NCI-H1092 (cell line): ENCODE measurements at places on chromosomes 16 and 17.
A peak's percentile ranks its signal among the peaks of the same experiment; 100 is the strongest.

GRCh38 chr17:82050761-82051641, 610 bp downstream of the RFNG start:
- no peak for DNase-seq

DNA sequence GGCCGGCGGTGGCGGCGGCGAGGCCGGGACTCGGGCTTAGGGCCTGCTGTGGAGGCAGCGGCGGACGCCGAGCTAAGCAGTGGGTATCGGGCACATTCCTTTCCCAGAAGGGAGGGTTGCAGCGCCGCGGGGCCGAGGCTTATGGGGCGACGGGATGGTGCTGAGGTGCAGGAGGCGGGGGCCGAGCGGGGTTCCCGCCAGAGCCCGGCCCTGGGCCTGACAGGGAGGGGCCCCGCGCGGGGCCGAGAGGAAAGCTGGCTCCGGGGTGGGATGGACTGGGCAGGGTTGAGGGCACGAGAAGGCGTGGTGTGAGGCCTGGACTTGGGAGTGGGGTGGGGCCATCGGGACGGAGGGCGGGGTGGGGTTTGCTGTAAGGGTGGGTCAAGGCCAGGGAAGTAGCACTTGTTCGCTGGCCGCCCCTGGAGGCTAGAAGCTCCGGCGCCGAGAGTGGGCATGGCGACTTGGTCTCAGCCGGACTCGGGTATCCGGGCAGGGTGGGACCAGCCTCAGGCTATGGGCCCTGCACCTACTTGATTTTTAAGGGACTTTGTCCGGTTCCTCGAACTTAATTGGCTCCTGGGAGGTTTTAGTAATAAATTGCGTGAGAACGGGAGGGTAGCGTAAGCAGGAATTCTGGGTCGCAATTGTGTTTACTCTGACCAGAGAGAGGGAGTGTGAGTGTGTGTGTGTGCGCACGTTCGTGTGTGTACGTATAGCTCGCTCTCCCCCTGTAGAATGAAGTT, 396 bp downstream of the NFE2L1 start:
- peak; percentile 24 for DNase-seq

- no peak for DNase-seq
Observed at GRCh38 chr16:15790458-15790857, 66.4 kb downstream of the MYH11 start.

DNA sequence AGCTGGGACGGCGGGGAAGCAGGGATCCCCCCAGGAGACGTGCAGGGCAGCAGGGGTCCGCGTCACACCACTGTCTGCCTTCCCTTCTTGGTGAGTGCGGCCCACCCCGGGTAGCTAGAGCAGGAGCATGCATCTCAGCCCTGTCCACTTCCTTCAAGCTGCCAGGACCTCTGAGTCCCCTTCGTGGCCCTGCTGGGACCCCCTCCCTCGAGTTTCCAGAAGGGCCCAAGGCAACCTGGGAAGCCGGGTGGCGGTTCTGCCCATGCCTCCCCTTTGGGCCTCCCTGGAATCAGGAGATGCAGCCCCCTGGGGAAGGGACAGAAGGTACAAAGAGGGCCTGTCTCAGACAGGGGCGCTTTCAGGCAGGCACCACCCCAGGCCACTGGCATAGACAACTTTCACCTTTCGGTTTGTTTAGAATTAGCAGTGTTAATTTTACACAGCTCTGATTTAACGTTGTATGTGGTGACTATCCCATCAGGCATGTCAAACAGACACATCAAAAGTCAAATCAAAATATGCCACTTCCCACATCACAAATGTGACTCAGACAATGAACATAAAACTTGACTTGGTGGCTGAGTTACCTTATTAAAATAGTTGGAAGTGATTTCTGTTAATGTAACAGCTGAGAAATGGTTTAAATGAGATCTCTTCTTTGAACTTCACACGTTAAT, 94.5 kb upstream of the METRNL start:
- no peak for DNase-seq

- peak; percentile 95 for DNase-seq
Observed at GRCh38 chr17:52419229-52419641, 260.7 kb upstream of the CA10 start.

DNA sequence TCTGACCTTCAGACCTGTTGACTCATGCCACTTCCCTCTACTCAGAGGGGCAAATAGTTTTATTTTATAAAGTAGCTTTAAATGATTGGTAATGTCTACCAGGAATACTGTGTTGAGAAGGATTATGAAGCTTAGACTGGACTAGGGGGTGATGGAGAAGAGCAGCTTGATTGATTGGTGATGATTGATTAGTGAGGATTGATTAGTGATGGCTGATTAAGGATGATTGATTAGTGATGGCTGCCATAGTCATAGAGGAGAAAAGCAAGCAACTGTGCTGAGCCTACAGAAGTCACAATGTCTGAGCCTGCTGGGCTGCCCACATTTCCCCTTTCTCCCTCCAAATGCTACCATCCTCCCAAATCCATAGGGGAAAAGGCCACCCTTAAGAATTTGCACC, 206.8 kb upstream of the SALL1 start:
- no peak for DNase-seq

- DNase-seq: no peak
Observed at GRCh38 chr17:51913491-51914205, 244.9 kb downstream of the CA10 start.

DNA sequence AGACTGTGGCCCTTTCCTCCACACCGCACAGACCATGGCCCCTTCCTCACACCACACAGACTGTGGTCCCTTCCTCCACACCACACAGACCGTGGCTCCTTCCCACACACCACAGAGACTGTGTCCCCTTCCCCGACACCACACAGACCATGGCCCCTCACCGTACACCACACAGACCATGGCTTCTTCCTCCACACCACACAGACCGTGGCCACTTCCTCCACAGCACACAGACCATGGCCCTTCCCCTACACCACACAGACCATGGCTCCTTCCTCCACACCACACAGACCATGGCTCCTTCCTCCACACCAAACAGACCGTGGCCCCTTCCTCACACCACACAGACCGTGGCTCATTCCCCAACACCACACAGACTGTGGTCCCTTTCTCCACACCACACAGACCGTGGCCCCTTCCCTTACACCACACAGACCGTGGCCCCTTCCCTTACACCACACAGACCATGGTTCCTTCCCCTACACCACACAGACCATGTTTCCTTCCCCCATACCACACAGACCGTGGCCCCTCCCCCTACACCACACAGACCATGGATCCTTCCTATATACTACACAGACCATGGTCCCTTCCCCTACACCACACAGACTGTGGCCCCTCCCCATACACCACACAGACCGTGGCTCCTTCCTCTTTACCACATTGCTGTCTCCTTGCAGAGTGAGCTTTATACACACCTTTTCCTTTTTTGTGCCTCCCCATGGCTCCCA, 297.5 kb upstream of the FOXF1 start:
- DNase-seq: no peak

- DNase-seq: peak; percentile 17
Observed at GRCh38 chr16:83651871-83652270, 155.9 kb upstream of the HSBP1 start.

GRCh38 chr17:45305530-45306087, 11.2 kb downstream of the MAP3K14 start:
- no peak for DNase-seq

GRCh38 chr16:48681520-48681919, 71.5 kb upstream of the N4BP1 start:
- DNase-seq: no peak

DNA sequence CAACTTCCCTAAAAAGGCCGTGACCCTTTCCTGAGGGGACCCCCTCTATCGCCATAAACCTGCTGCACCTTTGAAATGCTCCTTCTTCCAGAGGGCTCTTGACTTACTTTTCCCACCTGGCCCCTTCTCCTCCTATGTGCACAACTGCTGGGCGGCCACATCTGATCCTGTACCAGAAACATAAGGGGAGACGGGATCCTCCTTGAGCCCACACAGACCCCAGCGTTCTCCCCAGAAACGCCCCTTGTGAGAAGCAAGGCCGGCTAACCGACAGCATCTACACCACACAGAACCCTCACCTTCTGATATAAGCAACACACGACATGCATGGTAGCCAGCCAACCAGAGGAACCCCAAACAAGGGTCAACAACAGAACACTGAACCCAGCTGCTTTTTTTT, 14.2 kb upstream of the MNT start:
- no peak for DNase-seq

DNA sequence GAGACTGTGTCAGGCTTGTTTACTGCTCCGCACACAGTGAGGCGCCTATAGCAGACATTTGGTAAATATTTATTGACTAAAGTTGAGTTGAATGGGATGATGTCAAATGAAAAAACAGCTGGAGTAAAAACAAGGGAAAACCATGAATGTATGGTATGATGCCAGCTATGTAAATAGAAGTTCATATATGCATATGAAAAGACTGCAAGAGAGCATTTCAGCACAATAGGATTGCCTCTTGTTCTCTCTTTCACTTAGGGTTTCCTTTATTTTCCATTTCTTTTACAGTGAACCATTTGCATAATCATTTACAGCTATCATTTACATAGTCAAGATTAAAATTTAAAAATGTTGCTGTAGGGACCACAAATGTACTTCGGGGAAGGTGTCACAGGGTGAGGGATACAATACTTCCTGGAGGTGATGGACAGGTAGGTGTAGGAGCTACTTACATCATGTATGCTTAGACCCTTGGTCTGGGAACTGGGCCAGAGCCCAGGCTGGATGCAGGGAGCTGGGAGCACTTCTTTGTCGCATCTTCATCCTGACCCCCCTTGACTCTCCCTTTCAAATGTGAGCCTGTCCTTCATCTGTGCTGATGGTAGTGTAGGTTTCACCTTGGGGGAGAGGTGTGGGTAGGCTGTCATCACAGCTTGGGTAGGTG, 113.3 kb downstream of the UTP18 start:
- DNase-seq: no peak

GRCh38 chr17:65131946-65132345, 5.2 kb upstream of the RGS9 start:
- no peak for DNase-seq

- DNase-seq: peak; percentile 36
Observed at GRCh38 chr16:27779641-27780164, 229.8 kb downstream of the KATNIP start.

GRCh38 chr16:26118575-26118974, 426.8 kb downstream of the HS3ST4 start:
- DNase-seq: no peak

GRCh38 chr17:47720196-47720595, 12.8 kb upstream of the TBX21 start:
- DNase-seq: no peak

- DNase-seq: no peak
Observed at GRCh38 chr17:15287538-15288267, 22.6 kb upstream of the PMP22 start.

- DNase-seq: no peak
Observed at GRCh38 chr16:81036751-81037350, 1.2 kb downstream of the ATMIN start.

GRCh38 chr16:87209808-87210512, 107.2 kb downstream of the C16orf95 start:
- DNase-seq: no peak

GRCh38 chr16:3732171-3732570, 14.8 kb upstream of the TRAP1 start:
- DNase-seq: no peak

DNA sequence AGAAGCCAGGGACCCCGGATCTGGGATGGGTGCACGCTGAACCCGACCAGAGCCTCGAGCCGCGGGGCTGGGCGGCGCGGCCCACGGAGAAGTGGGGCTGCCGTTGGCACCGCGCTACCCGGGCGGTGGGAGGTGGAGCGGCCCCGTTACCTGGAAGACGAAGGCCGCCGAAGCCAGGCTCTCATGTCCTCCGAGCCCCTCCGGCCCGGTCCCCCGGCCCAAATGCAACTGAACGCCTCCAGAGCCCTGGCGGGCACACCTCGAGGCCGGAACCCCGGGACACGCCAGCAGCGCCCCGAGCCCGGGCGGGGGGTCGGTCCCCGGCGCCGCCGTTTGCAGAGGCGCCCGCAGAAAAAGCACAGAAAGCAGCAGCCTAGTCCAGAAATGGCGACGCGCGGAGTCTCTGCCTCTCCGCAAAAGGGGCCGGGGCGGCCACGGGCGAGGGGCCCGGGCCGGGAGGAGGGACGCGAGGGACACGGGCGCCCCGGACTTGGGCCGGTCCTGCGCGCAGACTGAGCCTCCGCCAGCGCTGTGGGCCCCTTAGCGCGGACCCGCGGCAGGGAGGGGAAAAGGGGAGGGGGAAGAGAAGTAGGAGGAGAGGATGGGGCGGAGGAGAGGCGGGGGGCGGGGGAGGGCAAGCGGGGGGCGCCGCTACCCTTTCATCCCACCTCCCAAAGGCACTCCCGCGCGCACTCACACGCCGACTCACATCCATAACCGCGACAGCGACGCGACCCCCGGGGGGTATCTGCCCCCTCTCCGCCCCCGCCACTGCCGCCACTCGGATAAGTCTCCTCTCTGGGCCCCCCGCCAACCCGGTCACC, 1.4 kb downstream of the AXIN2 start:
- no peak for DNase-seq

GRCh38 chr17:74877592-74878548, 5.1 kb upstream of the FDXR start:
- no peak for DNase-seq

DNA sequence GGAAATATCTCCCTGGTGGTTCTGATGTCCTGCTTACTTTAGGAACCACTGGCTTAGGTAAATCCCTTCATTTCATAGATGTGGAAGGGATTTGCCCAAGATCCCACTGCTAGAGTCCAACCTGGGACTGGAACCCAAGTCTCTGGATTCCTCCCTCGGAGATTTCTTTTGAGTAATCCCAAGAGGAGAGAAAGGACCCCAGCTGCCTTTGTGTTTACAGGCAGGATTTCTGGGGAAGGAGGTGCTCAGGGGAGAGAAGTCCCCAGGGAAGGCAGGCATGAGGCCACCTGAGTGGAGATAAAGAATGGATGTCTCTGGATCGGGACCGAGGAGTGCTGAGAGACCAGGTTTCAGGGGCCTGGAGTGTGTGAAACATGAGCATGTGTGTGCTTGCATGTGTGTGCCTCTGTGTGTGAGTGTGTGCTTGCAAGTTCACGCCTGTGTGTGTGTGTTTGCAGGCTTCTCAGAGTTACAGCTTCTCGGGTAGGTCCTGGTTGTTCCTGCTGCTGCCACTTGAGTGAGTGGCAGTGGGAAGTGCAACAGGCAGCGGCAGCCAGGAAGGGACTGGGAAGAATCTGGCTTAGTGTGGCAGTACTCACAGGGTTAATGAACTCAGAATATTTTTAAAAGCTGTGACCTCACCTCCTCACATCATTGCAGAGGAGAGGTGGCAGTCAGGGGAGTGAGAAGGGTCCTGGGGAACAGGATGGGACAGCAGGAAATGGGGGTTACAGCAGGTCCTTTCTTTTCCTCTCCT, 2.2 kb downstream of the KCNH6 start:
- DNase-seq: no peak

DNA sequence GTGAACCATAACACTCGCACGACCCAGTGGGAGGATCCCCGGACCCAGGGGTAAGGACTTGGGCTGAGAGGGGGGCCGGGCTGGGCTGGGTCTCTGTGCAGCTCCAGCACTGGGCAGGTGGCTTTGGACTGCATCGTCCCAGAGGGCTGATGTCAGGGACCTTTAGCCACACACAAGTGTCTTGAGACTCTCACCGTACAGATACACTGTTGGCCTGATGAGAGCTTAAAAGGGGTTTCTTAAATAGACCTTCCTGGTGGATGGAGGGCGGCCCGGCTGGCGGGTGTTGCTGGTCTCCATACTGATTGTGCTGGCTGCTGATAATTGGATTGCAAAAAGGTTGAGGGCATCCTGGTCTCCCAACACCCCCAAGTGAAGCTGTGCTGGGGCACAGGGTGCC, 21.7 kb upstream of the CLEC18A start:
- DNase-seq: no peak
